Type B pancreatic cell (in vitro differentiated cells): ENCODE measurements at places on chromosomes 7 and 10.

- no peak for DNase-seq
Measured at GRCh38 chr10:77560471-77560870, 77.1 kb downstream of the KCNMA1 start.

DNA sequence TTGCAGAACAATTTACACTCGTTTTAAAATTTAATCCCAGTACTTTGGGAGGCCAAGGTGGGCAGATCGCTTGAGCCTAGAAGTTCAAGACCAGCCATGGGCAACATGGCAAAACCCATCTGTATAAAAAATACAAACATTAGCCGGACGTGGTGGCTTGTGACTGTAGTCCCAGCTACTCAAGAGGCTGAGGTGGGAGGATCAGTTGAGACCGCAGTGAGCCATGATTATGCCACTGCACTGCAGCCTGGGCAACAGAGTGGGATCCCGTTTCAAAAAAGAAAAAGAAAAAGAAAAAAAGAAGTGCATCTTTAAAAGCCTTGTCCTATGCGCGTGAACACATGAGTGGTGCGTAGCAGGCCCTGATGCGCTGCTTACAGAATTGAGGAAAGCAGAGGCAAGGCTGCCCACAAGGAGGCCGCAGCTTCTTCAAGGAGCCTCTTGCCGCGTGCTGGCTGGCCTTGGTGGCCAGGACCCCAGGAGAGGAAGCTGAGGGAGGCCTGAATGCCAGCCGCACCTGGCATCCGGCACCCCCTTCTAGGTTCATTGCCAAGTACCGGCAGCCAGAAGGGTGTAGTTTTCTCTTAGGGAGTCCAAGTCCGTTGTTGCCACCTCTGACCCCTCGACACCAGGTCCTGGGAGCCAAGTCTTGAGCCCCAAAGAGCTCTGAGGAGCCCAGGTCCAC lies 124.5 kb downstream of the UBE2H start:
- DNase-seq: no peak

- DNase-seq: no peak
Measured at GRCh38 chr10:47077941-47078340, 166.7 kb downstream of the PTPN20 start.

DNA sequence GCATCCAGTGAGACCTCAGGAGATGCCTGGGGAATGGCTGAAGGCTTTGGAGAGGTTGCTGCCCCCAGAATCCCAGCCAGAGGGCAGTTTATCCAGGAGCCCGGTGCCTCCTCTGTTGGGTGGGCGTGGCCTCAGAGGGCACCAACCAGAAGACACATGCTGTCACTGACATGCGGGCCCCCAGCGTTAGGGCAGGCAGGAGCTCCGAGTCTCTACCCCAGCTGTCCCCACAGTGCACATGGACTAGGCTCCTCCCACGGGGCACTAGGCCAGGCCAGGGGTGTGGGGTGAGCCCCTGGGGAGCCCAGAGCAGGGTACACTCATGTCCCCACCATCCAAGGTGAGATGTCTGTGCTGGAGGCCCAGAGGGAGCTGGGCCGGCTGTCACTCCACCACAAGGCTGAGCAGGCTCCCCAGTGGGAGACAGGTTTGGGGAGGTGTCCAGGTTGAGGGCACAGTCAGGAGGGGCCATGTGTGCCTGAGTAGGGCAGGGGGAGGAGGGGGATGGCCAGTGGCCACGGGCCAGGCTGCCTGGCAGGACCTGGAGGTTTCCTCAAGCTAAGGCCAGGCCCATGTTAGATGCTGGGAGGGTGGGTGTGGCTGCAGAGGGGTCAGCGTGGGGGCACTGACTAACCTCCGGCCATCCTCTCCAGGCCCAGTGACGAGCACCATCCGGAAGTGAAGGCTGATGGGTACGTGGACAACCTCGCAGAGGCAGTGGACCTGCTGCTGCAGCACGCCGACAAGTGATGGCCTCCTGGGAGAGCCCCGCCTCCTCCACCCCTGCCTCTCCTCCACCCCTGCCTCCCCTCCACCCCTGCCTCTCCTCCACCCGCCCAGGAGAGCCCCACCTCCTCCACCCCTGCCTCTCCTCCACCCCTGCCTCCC lies 131.3 kb downstream of the FAM53B start:
- no peak for DNase-seq
